Stimulated activated CD4-positive, alpha-beta T cell treated with anti-CD3 and anti-CD28 coated beads, Interleukin-4, amount 100 ng/mL, for 48 hours (primary cell): ENCODE measurements at places on chromosomes 1 and 21.

DNA sequence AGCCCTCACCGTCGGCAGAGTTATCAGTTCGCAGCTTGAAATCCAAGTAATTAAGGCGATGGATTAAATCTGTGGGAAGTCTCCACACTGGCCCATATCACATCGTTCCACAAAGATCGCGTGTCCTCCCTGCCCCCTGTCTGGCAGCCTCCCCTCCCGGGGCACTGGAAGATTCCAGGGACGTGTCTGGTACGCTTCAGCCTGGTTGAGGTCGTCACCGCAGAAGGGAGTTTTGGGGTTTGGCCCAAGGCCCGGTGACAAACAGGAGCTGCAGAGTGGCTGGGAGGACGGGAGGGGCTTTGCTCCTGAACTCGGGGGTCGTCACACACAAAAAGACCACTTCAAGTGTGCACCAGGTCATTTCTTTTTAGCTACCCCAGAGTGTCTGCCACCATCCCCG is 51.1 kb downstream of the PRDM16 start:
- DNase-seq: no peak

DNA sequence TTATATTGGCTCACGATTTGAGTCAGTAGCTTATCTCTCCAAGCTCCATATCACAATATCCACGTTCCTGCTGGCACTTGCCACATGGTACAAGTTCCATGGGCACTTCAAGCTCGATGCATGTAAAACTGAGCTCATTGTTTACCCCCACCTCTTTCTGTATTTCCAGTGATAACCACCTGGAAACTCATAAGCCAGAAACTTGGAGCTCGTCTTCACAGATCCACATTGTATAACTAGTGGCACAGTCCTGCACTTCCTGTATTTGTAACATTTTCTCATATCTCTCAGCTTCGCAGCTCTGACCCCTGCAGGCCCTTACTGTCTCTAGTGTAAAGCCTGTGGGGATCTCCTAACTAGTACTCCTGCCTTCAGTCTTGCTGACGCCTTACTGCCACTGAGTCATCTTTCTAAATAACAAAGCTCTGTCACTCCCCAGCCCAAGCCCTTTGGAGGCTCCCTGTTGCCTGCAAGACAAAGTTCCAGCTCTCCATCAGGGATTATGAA is 6.5 kb upstream of the C2CD4D start:
- no peak for DNase-seq

DNA sequence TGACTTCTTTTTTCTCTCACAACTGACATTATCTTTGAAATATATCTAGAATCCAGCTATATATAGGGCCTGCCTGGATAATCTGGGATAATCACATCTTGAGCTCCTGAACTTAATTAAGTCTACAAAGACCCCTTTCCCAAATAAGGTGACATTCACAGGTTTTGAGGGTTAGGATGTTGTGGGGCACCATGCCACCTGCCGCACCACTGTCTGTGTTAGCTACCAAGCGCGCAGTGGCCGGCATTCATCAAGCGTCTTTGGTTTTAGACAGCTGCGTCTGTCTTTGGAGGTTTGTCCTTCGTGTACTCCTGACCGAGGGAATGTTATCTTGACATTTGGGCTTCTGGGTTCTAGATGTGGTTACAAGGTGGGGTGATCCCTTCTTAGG is 7.5 kb downstream of the TRAPPC10 start:
- DNase-seq: no peak

DNA sequence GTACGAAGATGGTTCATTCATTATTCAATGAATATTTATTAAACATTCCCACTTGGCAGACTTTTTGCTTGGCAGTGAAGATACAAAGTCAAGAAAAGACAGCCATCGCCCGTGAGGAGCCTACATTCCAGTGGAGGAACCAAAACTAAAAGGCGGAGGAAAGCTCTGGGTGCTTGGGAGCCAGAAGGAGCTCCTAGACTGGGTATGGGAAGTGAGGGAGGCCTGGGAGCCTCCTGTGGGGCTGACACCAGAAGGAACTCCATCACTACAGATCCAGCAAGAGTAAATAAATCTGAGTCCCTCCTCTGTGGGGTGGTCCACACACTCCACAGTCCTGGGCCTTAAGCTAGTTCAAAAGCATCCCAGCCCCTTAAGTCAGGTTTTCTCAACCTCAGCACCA is 14.9 kb downstream of the RNASEL start:
- no peak for DNase-seq

GRCh38 chr1:95048317-95048716 is 24.4 kb downstream of the ALG14 start:
- DNase-seq: no peak

DNA sequence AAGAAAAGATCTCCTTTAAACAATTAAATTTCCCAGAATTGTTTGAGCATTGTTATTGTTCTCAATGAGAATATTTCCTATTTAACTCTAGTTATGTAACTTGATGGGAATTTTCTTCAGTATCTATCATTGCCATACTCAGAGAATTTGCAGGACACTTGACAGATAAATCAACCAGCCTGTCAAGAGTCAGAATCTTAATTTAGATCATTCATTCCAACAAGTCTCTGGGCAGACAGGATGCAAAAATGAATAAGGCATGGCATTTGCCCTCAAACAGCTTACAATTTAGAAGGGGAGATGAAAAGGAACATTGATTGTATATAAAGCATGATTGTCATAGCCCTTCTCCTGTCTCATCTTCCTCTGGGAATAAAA is 7.3 kb upstream of the DISC1 start:
- no peak for DNase-seq

- no peak for DNase-seq
Observed at GRCh38 chr21:32467291-32467690, 54.8 kb downstream of the EVA1C start.

GRCh38 chr1:88698140-88698539 is 14.1 kb downstream of the PKN2 start:
- no peak for DNase-seq
